ENCODE measurements at places on chromosomes 5 and 9. TPM values are rescaled to one million over a fixed set of nuclear protein-coding genes. Genes with fewer than 3 reads are reported as not detected.

DNA sequence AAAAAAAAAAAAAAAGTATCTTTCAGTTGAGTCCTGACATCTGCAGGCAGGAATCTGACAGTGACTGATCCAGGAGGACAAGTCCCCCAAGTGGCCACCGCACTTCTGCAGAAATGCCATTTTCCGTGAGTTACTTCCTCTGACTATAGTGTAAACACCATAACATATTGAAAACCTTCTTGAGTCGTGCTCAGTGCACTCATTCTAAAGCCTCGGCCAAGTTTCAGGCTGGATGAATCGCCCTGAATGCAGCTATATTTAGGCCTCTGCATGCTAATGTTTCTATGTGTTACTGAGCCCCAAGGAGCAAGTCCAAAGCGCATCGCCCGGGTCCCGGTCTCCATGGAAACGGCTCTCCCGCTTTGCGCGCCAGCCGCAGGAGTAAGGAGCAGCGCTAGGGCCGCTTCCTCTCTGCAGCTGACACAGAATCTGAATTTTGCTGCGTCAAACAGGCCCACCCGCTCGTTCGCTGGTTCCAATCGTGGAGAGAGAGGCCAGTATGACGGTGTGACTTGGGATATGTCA is 335.4 kb downstream of the MSX2 start:
- no peak for DNase-seq

The SPACA9 gene
- 6.9 TPM for total RNA-seq

The CD274 gene
- 6.6 TPM for total RNA-seq

GRCh38 chr5:19169426-19169825 is 818.6 kb downstream of the CDH18 start:
- DNase-seq: no peak

- DNase-seq: no peak
Observed at GRCh38 chr5:29162297-29162696, 2031.2 kb upstream of the CDH6 start.

The NXNL2 gene
- 4.3 TPM for total RNA-seq

The FRRS1L gene
- 0.14 TPM for total RNA-seq

GRCh38 chr9:113632776-113633590 is 169.5 kb downstream of the RGS3 start:
- no peak for DNase-seq

The BAAT gene
- not detected for total RNA-seq

DNA sequence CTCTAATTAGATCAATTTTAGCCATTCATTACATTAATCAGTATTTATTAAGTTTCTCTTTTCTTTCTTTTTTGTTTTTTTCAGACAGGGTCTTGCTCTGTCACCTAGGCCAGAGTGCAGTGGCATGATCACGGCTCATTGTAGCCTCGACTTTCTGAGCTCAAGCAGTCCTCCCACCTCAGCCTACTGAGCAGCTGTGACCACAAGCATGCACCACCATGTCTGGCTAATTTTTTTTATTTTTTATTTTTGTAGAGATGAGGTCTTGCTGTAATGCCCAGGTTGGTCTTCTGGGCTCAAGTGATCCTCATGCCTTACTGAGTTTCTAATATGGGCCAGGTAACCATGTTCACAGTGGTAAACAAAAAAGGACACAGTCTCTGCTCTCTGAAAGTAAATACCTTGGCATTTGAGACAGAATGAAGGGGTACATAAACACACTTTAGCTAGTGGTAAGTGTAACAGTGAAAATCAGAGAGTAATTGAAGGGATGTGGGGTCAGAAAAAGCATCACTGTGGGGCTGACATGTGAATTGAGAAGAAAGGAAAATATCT is 336.3 kb downstream of the ADGRV1 start:
- DNase-seq: no peak

- DNase-seq: no peak
Observed at GRCh38 chr9:81489046-81489445, 200.3 kb downstream of the TLE1 start.

The ZCCHC7 gene
- total RNA-seq: 20.2 TPM

DNA sequence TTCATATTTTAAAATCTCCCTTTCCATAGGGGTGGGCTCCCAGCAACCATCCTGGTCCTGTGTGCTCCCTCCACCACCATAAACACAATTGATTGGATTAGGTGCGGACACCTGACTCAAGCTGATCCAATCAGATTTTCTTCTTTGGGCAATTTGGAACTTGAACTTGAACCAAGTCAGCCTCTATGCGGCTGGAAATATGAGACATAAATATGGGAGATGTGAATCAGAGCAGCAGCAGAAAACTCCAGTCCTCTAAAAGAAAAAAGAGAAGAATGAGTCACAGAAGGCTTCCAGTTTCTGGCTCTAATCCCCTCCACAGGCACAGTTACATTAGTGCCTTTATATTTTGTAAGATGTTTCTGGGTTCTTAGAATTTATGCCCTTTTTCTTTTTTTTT is 306.6 kb downstream of the MLLT3 start:
- no peak for DNase-seq

The CBY3 gene
- not detected for total RNA-seq

The ORM1 gene
- total RNA-seq: not detected

The CDC20B gene
- total RNA-seq: not detected

GRCh38 chr9:89312222-89312571 is 1.2 kb downstream of the CKS2 start:
- no peak for DNase-seq

DNA sequence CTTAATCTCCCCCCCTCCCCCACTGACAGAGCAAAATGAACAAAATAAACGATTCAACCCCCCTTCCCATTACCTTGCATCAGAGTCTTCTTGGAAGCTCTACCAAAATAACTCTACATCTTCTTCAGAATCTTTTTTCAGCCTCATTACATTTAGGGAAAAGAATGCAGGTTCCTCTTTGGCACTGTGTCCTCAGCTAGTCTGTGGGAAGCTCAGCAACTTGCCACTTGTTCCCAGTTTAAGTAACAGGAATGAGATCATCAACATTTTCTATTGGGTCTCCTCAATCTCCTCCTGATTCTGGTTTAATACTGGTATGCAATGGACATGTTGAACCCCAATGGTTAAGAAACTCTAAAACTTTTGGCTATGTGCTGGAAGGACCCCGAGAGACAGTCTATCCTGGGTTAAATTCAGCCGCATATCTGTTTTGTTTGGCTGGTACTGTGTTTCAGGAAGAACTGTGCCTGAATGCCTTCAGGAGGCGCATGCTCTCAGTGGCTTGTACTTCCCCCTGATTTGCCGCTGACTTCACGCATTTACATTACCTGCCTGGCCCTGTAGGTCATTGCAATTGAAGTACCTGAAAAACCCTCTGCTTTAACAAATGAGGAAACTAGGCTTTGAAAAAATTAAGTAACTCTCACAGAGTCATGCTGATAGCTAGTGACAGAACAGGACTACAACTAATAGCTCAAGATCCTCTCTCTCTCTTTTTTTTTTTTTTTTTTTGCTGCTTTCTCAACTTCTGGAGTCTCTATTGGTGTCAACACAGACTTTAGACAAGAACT is 78.1 kb upstream of the HMHB1 start:
- no peak for DNase-seq

- DNase-seq: peak; percentile 45
Observed at GRCh38 chr9:70924895-70925547, 196.4 kb downstream of the TRPM3 start.

DNA sequence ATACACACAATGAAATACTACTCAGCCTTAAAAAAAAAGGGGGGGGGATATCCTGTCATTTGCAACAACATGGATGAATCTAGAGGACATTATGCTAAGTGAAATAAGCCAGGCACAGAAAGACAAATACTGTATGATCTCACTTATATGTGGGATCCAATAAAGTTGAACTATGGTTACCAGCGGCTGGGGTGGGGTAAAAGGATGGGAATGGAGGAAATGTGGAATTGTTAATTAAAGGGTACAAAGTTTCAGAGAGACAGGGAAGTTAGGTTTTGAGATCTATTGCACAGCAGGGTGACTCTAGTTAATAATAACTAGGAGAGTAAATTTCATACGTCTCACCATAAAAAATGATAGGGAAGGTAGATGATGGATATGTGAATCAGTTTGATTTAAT is 76.2 kb upstream of the ZNF608 start:
- DNase-seq: no peak

The PALM2AKAP2 gene
- 19.3 TPM for total RNA-seq

The CPLANE1 gene
- total RNA-seq: 19.6 TPM

The MYMK gene
- not detected for total RNA-seq

GRCh38 chr9:94511134-94511954 is 43.5 kb upstream of the PCAT7 start:
- DNase-seq: no peak

The SPATA31E1 gene
- total RNA-seq: not detected

DNA sequence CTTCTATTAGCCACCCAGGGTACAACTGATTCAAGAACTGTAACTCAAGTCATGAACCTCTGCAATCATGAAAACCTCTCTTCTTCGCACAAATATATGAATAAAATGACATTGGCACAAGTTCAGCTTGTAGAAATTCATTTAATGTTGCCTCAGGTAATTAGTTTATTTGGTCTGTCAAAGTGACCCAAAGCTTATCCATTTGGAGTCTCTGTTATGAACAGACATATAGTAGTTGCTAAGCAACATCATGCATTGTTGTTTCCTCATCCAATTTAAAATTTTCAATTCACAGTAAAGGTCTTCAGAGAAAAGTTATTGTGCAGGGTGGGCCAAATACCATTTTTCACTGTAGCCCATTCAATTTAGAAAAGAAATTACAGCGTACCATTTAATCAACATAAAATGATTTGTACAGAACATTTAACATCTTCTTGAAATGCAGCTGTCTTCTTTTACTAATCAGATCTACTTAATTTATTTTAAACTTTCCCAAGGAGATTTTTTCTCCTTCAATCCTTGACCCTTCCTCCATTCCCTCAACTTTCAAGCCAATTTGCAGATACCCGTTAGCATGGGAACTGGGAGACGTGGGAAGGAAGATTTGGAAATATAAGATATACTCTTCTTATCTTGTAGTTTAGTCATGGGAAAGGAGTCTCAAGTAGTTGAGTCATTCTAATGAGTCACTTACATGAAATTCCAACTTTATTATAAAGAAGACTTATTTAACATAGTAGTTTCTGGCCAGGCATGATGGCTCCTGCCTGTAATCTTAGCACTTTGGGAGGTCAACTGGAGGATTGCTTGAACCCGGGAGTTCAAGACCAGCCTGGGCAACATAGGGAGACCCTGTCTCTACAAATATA is 231.3 kb downstream of the ATPSCKMT start:
- DNase-seq: peak; percentile 80

The TSSK1B gene
- not detected for total RNA-seq

The LECT2 gene
- not detected for total RNA-seq

The BTNL8 gene
- total RNA-seq: not detected

- DNase-seq: no peak
Observed at GRCh38 chr9:37839496-37840461, 39.2 kb downstream of the DCAF10 start.

- peak; percentile 95 for DNase-seq
Observed at GRCh38 chr9:38682713-38683112, 37.2 kb downstream of the FAM240B start.

The SHISAL2B gene
- not detected for total RNA-seq

DNA sequence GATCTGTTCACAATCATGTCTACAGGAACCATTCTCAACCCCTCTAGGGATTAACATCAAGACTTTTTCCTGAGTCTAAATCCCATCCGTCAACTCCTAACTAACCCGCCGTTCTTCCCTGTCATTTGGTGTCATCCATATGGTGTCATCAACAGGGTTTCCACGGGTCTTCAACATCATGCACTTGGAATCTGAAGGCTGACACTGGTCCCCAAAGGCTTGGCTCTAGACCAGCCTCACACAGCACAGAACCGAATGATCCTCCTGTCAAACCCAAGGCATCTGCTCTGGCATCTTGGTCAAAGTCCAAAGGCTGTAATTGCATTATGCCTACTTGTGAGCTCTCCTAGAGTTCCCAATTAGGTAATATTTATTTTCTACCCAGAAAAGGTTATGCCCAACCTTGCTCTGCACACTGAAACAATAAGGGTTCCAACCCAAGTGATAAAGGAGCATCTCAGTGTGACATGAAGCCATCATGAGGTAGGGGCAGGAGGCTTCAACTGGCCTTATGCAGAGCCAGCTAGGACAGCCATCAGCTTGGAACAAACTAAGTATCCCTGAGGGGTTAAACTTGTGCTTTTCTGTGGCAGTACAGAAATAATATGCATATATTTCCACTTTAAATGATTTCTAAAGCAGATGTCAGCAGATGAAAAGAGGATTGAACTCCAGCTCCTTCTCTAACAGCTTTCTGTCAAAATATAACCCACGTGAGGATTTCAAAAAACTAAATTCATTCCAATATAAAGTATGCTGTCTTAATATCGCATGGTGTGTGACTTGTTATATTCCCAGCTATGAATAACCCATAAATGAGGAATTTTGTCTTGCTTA is 13.9 kb downstream of the ENC1 start:
- DNase-seq: no peak

DNA sequence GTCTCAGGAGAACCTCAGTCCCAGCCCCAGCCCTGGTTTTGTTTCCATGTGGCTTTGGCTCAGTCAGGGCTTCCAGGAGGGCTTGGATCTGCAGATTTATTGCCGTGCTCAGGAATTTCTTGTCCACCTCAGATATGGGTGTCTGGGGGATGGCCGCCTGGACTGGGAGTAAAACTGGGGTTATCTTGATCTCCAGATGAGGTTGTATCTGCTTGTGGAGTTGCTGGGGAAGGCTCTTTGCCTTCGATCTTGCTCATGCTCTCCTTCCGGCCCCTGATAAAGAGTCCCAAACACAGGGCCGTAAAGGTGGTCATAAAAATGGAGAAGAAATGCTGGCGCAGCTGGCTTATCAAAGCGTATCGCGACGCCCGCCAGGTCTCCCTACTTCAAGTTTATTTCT is 17.8 kb upstream of the PITX1 start:
- no peak for DNase-seq

DNA sequence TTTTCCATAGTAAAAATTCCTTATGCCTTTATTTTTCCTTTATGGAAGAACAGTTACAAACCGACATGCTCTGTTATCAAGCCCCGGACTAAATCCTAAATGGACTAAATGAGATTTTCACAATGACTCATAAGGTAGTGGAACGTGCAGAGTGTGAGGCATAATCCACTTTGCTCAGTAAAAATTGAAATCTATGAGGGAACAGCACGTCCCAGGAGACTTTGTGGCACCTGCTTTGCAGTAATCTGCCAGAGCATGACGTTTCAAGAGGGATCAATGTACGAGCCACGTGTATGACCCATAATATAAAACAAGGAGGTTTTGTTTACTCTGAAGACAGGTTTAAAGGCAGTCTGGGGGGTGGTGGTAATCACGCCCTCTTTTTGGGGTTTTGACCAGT is 83.8 kb upstream of the GNA14 start:
- DNase-seq: no peak

DNA sequence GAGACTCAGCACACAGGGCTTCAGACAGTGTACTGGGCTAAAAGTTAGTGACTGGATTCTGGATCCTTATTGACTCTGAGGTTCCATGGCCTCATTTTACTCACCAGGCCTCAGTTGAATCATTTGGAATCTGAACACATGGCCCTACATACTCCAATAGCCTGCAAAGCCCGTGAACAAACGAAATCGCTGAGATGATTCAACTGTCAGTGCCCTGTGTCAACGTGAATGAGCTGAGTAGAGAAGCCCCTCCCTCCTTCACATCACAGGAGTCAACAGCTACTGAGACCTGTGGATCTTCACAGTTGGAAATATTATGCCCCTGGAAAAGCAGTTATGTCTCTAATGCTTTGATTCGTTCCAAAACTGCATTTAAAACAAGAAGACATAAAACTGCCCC is 429.3 kb downstream of the GADD45G start:
- no peak for DNase-seq

The EIF4EBP3 gene
- total RNA-seq: 6.4 TPM

Data from kidney epithelial cell (primary cell).